CD4-positive, alpha-beta memory T cell (primary cell): ENCODE measurements at places on chromosomes 11 and 22. TPM values are rescaled to one million over a fixed set of nuclear protein-coding genes. Genes with fewer than 3 reads are reported as not detected.

DNA sequence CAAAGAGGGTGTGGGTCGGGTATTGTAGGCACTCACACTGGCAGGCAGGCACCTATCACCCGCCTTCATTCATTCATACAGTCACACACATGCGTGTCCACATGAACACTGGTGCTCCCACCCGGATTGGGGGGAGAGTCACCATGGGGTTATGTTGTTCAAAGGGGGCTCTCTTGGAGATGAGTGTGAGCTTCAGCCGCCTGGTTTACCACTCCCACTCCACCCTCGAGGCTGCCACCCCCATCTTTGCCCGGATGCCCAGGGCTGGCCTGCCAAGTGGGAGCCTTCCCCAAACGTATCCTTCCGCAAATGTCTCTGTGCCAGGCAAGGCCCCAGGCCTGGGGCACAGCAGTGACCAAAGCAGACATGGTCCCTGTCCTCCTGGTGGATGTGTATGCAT lies 22.6 kb downstream of the MRGPRD start:
- no peak for DNase-seq

DNA sequence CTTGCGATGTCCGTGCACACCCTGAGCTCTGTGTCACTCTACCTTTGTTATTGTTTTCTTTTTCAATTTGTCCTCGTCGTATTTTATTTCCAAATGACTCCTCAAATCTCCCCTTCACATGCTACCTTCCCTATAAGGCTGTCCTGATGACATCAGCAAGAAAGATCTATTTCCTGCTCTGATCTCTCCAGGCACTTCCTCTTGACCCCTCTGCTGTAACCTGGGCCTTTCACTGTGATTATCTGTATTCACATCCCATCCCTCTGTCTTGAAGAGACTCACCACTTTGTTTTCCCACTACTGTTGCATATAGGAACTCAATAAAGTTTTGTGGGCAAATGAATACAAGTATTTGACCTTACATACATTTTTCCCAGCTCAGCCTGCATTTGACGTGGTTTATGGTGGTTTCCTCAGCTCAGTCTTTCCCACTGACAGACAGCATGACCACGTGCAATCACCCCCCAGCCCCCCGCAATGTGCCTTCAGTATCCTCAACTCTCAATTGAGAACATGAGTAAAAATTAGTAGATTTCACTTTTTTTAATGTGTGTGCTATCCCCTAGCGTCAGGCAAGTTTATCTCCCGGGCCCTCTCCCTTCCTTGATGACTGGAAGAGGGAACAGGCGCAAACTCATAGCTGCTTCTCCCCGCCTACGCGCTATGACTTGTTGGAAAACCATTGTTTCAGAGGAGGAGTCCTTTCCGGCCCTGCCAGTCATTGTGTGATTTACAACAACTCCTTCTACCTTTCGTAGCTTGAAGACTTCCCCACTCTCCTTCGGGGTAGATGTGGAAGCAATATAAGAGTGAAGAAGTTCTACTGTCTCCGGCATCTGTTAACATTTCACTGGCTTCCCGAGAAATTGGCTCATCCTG lies 498.5 kb downstream of the NTM start:
- no peak for DNase-seq

- peak; percentile 55 for DNase-seq
These were observed 20.5 kb downstream of the EPS8L2 start for GRCh38 chr11:726278-727220.

DNA sequence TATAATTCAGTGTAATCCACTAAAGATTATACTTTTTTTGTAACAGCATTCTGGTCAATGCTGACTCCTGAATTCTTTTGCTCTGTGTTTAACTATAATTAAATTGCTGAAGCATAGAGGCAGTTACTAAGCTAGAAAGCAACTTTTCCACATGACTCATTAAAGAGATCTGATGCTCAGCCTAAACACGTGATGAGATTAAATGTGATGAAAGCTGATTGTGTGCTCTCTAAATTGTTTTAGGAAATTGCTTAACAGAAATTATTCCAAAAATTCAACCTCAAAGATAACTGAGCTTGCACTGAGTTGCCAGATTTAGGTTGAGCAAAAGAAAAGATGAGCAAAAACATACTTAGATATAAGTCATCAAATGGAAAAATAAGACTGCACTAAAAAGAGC lies 1033.6 kb downstream of the FAM181B start:
- no peak for DNase-seq

Gene ANKK1
- 3.8 TPM for total RNA-seq
